Bronchial epithelial cell (primary cell): ENCODE measurements at places on chromosomes 5 and 9.

DNA sequence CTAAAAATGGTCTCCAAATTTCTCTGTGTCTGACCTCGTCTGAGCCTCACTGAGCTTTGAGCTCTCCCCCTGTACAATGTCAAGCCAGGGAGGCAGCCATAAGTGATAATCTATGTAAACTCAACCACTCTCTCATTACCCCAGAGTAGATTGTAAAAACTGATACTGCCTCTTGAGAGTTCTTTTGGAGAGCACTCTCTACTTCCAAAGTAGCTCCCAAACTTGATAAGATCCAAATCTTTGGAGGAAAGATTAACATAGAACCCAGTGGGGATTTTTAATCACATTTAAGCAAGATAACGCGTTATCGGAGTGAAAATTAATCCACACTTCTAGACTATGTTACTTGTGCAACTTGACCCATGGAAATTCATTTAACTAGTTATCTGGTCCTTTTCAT, 54.9 kb downstream of the TMEM167A start:
- DNase-seq = no peak

DNA sequence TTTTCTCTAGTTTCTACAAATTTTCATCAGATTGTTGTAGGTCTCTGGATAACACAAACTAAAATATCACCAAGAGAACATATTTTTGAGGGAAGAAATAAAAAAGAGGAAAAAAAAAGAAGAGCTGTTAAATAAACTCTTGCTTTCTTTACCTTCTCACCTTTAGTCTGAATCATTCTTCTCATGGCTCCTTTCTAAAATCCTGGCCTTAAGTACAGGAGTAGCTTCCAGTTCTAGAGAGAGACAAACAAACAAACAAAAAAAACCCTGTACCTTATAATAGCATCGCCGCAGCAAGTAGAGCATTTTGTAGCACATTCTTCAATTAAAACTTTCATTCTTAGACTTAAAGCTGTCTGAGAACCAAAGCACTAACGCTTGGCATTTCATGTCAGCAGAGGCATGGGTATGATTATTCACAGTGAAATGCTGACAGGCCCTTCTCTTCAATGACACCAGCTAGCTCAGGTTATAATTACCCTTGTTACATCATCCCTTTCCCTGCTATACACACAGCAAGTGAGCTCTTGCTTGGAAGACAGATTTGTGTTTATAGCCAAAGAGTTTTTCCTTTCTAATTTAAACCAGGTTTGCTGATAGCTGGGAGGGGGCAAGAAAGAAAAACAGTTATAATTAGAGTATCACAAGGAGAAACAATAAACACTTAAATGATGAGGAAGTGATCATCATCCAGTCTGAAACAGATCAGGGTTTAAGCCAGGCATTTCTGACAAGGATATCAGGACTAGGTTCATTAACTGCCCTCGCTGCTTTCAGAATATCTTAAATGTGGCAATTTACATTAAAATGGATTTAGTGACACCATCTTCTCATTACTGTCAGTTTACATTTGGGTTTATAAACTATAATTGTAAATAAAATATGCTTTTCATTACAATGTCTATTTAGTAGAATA, 510.9 kb upstream of the ZNF608 start:
- DNase-seq = peak; percentile 47

- no peak for DNase-seq
Observed at GRCh38 chr9:89349607-89350006, 31.3 kb downstream of the SECISBP2 start.

GRCh38 chr9:120412425-120412951, 167.5 kb downstream of the CDK5RAP2 start:
- peak; percentile 54 for DNase-seq

DNA sequence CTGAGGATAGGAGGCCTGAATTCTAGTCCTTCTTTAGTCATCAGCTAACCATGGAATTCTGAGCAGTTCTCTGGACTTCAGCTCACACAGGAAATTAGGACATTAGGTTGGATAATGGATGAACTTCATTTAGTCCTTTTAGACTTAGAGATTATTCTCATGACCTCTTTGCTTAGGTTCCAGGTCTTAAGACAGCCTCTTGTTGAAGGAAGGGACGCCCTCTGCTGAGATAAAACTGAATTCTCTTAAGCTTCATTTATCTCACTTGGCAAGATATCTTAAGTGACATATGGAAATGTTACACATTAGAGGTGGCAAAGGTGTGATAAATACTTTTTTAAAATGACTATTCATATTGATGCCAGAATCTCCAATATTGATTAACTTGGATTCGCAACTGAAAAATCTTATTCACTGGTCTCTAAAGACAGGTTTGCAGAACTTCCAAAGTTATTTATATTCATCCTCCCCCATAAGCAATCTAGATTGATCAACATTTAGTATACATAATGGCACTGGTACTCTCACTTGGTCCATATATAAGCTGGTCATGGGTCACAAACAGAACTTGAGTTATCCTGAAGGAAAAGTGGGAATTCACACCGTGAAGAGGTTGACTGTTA, 16.9 kb upstream of the ZNF366 start:
- peak; percentile 84 for DNase-seq

GRCh38 chr5:172637110-172637580, 3.9 kb upstream of the NEURL1B start:
- peak; percentile 81 for DNase-seq

GRCh38 chr9:120895951-120896350, 19.0 kb upstream of the PHF19 start:
- DNase-seq = no peak

DNA sequence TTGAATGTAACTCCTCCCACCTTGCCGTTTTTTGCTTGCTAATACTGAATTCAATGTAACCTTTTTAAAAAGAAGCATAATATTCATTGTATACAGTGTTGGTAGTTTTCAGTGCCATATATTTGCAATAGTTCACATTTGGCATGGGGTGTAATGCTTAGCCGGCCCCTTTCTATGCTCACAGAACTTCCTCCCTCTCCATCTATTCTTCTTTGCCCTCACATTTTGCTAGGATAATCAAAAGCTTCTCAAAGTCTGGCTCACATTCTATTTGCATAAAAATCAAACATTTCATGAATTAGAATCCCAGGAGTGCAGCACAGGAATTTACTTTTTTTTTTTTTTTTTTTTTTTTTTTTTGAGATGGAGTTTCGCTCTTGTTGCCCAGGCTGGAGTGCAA, 226.3 kb upstream of the MPDZ start:
- no peak for DNase-seq

DNA sequence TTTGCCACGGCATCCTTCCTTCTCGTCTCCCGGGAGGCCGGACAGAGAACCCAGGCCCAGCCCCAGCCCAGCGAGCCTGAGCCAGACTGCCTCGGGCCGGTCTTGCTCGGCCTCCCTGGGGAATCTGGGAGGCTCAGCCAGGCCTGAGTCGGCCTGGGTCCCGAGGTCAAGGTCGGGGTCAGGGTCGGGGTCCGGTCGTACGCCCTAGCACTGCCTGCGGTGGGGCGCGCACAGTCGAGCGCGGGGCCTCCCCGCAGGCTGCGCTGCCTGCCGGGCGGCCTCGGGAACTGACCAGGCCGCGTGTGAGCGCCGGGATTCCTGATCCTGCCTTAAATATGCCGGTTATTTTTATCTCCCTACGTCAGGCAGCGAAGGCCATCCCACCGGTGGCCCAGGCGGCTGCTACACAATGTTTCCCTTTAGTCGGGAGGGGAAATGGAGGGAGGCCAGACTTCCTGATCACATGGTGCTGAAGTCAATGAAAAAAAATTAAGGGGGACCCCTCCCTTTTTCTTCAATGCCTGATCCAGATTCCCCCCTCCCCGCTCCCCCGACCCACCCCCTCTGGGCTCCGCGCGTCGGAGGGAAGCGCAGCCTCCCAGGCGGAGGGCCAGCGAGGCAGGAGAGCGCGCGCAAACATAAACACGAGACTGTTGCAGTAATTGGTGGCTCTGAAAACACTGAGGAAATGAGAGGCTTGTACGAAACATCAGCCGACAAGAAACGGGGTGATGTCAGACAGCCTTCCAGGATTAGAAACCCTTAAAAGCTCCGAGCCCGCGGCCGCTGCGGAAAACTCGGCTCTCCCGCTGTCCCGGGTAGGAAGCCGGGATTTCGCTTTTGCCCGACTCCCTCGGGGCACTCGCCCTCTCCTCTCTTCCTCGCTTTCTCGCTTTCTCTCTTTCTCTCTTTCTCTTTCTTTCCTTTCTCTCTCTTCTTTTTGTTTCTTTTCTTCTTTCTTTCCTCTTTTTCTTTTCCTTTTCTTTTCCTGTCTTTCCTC, 148.2 kb upstream of the KLF4 start:
- peak; percentile 54 for DNase-seq

DNA sequence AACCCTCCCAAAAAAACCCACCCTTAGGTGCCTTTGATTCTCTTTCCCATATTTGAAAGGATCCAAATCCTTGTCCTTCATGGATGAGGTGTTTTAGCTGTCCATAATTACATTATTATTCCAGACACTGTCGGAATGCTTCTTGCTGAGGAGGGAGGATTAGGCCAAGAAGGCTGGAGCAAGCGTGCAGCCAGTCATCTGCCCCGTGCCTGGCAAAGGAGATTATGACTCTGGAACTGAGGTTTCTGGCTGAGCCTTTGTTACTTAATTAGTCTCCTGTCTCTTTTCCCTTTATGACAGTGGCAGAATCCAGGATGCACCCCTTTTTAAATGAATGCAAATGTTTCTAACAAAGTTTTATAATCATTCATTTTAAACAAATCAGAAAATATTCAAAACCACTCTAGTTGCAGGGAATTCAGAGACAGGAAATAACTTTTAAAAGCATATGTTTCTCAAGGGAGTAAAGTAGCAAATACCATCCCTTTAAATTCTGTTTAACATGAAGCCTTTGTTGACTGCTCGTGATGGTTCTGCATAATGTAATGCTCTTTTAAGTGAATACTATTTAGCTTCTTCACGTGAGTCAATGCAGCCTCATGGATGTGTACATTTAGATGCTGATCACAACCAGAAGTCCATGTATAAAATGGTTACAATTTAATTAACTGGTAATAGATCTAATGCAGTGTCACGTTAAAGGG, 69.8 kb downstream of the GALNT10 start:
- DNase-seq = no peak

DNA sequence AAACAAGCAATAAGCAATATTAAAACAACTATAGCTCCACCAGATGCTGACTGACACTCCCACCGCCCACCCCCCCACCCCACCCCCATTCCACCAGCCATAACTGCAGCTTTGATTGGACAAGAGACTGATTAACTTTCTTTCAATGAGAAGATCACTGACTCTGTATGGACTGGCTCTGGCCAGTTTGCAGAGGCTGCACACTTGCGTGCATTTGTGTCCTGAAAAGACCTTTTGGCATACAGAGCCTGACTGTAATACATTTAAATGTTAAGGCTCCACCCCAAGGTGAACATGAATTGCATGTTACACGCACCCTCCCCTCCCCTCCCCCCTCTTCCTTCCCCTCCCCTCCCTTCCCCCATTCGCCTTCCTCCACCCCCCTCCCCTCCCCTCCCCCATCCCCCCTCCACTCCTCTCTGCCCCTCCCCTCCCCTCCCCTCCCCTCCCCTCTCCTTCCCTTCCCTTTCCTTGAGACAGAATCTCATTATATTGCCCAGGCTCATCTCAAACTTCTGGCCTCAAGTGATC, 31.1 kb downstream of the FGD3 start:
- no peak for DNase-seq

DNA sequence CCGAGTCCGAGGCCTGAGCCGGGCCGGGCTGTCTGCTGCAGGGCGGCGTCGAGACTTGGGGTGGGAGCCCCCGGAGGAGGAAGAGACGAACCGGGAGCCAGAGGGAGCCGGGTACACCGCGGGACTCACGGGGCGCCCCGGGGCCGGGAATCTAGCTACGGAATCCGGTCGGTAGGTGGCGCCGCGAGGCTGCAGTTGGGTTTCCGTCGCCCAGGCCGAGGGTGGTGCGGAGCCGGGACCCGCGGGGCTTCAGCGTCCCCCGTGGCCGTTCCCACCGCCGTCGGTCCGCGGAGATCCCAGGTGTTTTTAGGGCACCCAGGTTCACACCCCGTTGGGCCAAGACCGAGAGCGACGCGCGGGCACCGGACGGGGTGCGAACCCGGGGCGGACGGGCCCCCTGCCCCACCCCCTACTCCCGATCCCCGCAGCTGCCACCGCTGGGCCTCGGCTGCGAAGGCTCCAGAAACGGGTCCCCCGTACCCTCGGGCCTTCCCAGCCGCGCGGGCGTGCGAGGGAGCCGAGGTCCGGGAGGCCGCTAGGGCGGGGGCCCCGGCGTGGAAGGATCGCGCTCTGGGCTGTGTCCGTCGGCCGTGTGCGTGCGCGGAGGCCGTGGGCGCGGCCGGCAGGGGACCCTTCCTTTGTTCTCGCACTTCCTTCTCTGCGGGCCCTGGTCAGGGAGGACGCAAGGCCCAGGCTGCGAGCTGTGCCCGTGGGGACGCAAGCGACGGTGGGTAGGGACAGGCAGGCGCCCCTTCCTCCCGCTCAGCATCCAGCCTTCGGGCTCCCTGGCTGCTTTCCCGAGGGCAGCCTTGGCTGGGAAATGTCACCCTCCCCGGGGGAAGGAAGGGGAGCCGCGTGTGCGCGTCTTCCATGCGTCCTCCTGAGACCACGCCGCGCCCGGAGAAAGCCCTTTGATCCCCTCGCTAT, 146.6 kb downstream of the GAPVD1 start:
- DNase-seq = peak; percentile 11

- DNase-seq = no peak
Observed at GRCh38 chr9:128895556-128895955, 13.6 kb downstream of the LRRC8A start.

DNA sequence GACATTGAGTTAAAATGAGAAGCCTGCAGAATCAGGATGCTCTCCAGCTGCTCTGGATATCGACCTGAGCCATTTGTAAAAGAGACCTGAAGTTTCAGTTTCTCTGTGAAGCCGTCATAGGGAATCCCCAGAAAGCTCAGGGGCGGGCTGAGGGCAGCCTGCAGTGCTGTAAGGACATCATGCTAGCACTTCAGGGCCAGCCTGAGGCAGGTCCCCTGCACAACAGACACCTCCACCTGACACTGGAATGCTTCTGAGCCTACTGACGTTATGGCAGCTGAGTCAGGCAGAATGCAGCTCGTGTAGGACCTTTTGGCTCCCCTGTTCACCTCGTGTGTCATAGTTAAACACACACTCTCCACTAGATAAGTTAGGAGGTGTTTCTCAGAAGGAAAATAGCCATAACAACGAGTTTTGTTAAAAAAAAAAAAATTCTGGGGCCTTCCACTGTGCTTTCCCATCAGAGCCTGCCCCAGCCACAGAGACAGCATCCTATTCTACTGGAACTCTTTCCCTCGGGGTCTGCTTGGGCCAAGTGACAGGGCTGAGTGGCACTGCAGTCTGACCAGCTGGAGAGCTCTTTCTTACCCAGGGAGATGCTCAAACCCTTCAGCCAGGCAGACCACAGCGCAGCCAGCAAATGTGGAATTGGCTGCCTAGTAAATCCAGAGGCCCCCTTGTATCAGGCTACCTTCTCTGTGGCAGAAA, 354.9 kb downstream of the DIRAS2 start:
- peak; percentile 7 for DNase-seq

- peak; percentile 86 for DNase-seq
Observed at GRCh38 chr5:149206524-149207141, 65.0 kb upstream of the AFAP1L1 start.

GRCh38 chr5:148998174-148998797, 64.6 kb downstream of the SH3TC2 start:
- peak; percentile 79 for DNase-seq

GRCh38 chr5:147481874-147482705, 27.8 kb downstream of the DPYSL3 start:
- peak; percentile 65 for DNase-seq

GRCh38 chr5:164360589-164360988, 855.2 kb downstream of the MAT2B start:
- DNase-seq = no peak

- peak; percentile 51 for DNase-seq
Observed at GRCh38 chr5:52856564-52856963, 68.8 kb downstream of the ITGA1 start.
